NCI-H1694 treated with DMSO at 0.1 percent for 48 hours (cell line): ENCODE measurements at places on chromosomes 7 and 10.

DNA sequence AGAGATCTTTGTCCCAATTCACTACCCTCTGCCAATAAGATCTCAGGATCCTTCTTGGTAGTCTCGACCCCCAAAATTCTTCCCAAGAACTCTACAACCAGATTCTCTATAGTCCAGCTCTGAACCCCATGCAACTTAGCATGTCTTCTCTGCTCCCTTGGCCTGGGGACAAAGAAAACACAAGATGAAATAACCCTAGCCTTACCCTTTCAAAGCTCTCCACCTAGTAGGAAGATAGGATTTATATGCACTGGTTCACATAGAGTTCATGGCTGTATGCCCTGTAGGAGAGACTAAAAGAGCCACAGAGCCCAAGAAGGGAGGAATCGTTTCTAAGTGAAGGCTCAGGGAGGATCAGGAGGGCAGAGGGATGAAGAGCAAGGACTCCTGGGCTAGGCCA lies 96.1 kb downstream of the PPP1R3C start:
- no peak for DNase-seq

DNA sequence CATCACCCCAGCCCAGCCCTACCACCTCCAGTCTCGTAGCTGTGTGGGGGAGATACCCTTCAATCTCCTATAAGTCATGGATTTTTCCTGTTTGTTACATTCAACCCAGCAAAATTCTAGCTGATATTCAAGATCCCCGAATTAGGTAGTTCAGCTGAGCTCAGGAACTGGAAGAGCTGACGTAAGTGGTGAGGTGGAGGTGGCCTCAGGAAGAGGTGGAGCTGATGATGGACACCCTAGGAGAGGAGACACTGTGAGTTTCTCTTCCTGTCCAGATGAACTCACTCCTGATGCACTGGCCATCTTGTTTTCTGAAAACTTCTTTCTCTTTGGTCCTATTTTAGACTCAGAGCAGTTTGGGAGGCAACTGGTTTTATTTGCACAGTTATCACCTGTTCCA lies 90.5 kb upstream of the PITRM1 start:
- no peak for DNase-seq

- DNase-seq: no peak
Observed at GRCh38 chr10:103983367-103983911, 16.5 kb downstream of the SLK start.

GRCh38 chr7:117800406-117800805 lies 72.8 kb downstream of the CTTNBP2 start:
- no peak for DNase-seq

- peak; percentile 54 for DNase-seq
Observed at GRCh38 chr10:13872411-13872810, 285.6 kb downstream of the PRPF18 start.

- no peak for DNase-seq
Observed at GRCh38 chr7:1090236-1090635, 2.3 kb downstream of the GPER1 start.
